ENCODE measurements at places on chromosomes 3 and 15. TPM values are rescaled to one million over a fixed set of nuclear protein-coding genes. Genes with fewer than 3 reads are reported as not detected.

The THPO gene
- total RNA-seq: not detected

The CAND2 gene
- 1.5 TPM for total RNA-seq

The THSD4 gene
- 5.3 TPM for total RNA-seq

The MRPL47 gene
- total RNA-seq: 83.0 TPM

The STAB1 gene
- not detected for total RNA-seq

The MOBP gene
- not detected for total RNA-seq

The CLEC3B gene
- total RNA-seq: not detected

The PLAAT1 gene
- 4.8 TPM for total RNA-seq

The HYAL2 gene
- 48.2 TPM for total RNA-seq

The TTLL13 gene
- total RNA-seq: not detected

The ADAMTSL3 gene
- not detected for total RNA-seq

The SPINT1 gene
- total RNA-seq: 8.3 TPM

The CCR5 gene
- total RNA-seq: not detected

The LYSMD4 gene
- total RNA-seq: 1.3 TPM

The LRRC34 gene
- total RNA-seq: 0.71 TPM

The STAC gene
- 22.3 TPM for total RNA-seq

The HYKK gene
- total RNA-seq: 9.6 TPM

The FBXO22 gene
- 57.4 TPM for total RNA-seq

The CRABP1 gene
- not detected for total RNA-seq

The TOPBP1 gene
- 56.8 TPM for total RNA-seq

The RTP4 gene
- total RNA-seq: 38.1 TPM

The PRR20G gene
- not detected for total RNA-seq

The PLA2G4D gene
- total RNA-seq: 0.10 TPM

The NR2E3 gene
- not detected for total RNA-seq

The CILP gene
- total RNA-seq: not detected

The IMPG2 gene
- under 0.01 TPM for total RNA-seq

The KLHL40 gene
- not detected for total RNA-seq

The ADAMTS7 gene
- total RNA-seq: 0.25 TPM

The SAMD7 gene
- not detected for total RNA-seq

The CGNL1 gene
- 0.12 TPM for total RNA-seq

The AHSG gene
- not detected for total RNA-seq

The TLR9 gene
- total RNA-seq: not detected

The CPNE4 gene
- 0.32 TPM for total RNA-seq

The ILDR1 gene
- not detected for total RNA-seq

Measured in M059J (cell line).